ENCODE measurements at places on chromosomes 7 and 10. TPM values are rescaled to one million over a fixed set of nuclear protein-coding genes. Genes with fewer than 3 reads are reported as not detected.

The ZMIZ1 gene
- 9.0 TPM for total RNA-seq

The TMEM236 gene
- under 0.01 TPM for total RNA-seq

DNA sequence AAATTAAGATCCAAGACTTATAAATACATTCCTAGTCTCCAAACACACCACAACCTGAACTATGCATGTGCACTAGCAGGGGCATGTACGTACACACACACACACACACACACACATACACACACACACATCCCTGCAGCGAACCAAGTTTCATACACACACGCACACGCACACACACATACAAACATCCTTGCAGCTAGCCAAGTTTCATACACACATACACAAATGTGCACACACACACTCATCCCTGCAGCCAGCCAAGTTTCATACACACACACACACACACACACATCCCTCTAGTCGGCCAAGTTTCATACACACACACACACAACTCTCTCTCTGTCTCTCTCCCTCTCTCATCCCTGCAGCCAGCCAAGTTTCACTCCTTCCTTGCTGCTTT, 82.7 kb upstream of the WIPF3 start:
- peak; percentile 5 for DNase-seq

DNA sequence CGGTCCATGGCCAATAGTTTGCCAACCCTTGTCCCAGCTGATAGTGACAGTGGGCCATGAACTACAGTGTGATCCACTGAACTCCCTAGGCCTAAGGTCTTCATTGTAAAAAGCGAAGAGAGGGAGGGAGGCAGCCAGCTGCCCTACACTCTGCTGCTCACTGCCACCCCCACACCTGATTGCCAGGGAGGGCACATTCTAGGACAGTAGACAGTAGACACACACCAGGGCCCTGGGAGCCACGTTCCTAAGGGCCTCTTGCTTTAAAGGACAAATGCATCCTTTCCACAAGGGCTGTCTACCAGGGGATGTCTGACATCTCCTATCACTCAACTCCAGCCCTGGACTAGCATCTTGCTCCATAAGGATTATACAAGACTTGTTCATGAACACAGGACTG, 122.2 kb downstream of the DLG5 start:
- no peak for DNase-seq

DNA sequence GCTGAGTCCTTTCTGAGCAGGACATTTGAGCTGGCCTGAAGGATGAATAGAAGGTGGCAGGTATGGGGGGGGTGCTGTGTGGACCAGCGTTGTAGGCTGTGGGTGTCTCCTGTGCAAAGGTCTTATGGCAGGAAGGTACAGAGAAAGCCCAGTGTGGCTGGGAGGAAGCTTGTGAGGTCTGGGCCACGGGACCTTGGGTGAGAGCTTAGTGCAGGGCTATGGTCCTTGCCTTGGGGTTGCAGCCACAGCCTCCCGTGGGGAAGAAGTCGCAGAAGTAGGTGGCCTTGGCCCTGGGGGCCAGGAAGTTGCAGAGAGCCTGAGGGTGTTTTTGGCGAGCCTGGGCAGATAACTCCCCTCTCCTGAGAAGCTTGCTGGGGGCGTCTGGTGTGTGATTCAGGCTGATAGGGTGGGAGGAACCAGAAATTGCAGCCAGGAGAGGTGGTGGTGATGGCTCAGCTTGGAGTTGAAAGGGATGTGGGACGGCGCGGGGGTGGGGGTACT, 172.0 kb upstream of the TNRC18 start:
- DNase-seq, result peak; percentile 87

- peak; percentile 73 for DNase-seq
Observed at GRCh38 chr7:135672560-135673359, 10.4 kb downstream of the STMP1 start.

GRCh38 chr7:133295484-133295883, 42.6 kb downstream of the EXOC4 start:
- no peak for DNase-seq

DNA sequence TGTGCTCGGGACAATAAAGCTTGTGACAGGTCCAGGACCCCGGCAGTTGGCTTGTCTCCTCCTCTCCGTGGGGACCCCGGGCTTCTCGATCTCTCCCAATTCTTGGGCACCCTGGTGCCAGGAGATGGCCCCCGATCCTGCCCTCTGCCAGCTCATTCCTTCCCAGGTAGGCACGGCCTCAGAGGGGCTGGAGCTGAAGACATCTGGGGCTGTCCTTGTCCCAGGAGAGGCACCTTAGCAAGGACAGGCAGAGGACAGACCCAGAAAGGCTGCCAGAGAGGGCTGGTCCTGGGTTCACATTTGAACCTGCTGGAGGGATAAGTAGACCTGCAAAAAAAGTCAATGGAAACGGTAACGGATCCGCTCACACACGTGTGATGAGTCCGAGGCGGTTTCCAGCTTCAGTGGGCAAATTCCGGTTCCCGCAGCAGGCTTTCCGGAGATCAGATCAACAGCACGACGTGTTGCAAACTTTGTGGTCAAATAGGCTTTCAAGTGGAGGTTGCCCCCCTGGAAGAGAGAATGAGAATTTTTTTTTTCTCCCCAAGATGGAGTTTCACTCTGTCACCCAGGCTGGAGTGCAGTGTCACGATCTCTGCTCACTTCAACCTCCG, 47.7 kb upstream of the GTF2IRD1 start:
- no peak for DNase-seq

Data from bronchial epithelial cell (primary cell).